ENCODE measurements at places on chromosomes 13 and 19.
A peak's percentile ranks its signal among the peaks of the same experiment; 100 is the strongest.

DNA sequence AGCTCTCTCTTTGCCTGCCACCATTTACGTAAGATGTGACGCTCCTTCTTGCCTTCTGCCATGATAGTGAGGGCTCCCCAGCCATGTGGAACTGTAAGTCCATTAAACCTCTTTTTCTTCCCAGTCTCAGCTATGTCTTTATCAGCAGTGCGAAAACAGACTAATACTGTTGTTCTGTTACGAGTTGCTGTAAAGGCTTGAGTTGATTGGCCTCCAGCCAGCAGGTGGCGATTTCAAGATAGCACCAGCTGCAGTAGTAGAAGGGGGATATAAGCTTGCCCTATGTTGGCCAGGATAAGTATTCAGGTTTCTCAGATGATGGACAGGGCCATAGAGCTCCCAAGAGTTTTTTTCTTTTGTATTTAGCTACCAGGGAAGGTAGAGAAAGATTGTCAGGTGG lies 385.5 kb downstream of the MZT1 start:
- no peak for DNase-seq

DNA sequence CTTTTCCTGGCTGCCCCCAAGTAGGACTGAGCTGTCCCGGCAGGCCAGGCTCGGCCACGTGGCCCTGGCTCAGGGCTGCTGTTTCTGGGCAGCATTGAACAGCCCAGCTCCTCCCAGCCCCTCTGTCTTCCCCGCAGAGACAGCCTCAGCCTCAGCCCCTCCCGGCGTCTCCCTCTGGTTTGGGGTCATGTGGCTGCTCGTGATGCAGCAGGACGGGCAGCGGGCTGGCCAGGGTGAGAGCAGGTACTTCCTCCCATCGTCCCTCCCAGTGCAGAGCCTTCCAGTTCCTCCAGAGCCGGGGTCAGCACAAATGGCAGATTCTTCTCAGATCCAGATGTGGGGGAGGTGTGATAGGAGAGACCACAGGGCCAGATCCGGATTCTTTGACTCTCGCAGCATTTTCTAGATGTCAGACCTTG lies 114.6 kb downstream of the KDM4B start:
- no peak for DNase-seq

DNA sequence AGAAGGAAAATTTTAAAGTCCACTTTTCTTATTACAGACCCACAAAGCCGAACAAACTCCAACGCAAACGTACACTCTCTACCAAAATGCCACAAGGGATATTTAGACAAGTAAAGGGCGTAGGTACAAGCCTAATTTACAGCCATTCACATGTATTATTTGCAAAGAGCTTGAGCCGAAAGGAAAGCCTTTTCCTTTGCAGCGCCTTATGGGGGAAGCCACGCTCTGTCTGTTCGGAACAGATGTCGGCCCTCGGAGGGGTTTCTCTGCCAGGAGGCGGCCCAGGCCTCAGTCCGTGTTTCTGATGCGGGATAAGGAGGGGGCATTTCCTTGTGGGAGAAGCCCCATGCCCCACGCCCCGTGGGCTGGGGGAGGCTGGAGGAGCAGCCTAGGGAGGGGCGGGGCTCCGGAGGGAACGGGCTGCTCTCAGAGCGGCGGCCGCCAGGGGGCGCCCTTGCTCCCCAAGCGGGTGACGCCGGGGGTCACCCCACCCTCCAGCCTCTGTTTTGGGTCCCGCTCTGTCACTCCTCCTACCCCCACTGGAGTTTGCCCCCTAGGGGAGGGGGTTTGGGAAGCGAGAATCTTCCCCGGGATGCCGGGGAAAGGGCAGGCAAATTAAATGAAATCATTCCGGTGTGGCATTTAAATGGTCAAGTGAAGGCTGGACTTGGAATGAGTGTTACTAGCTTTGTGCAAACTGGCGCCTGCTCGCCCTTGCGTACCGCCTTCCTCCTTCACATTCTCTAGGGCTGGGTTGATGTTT lies 2.9 kb downstream of the HTR2A start:
- peak; percentile 42 for DNase-seq

DNA sequence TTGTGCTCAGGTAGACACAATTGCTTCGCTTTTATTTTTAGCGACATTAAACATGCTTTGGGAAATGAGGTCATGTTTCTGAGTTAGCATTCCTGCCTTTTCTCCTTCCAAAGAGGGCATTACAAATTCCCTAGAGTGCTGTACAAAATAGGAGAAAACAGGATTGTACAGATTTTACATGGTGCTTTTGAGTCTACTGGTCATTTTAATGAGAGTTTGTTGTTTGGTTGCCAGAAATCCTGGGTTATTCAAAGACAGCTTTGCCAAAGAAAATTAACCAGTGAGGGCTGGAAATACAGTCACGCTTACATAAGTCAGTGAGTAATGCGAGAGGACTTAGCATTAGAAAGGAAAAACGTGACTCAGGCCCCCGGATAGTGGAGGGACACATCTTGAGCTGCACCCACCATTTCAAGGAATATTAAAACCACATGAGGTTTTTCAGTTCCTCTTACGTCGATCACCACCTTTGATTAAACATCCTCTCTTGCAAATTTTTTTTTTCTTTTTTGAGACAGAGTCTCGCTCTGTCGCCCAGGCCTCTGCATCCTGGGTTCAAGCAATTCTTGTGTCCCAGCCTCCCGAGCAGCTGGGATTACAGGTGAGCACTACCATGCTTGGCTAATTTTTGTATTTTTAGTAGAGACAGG lies 55.4 kb downstream of the SACS start:
- peak; percentile 63 for DNase-seq

GRCh38 chr19:17555929-17556813 lies 722 bp downstream of the COLGALT1 start:
- DNase-seq: peak; percentile 39

- DNase-seq: no peak
These were observed 19.6 kb downstream of the FUZ start for GRCh38 chr19:49793561-49793840.

DNA sequence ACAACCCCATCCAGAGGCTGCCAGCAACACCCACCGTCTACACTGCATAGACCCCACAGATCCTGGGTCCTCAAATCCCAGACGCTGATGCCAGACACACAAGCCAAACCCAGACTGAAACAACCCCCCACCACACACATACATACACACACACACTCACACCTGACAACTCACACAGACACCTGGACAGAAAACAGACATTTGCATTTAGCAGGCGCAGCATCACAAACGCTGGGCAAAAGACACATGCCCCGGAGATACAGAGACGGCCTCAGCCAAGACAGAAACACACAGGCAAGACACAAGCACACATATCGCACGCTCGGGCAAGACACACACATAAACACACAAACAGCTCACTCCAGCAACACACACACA lies 1.3 kb downstream of the BBC3 start:
- DNase-seq: peak; percentile 31

- no peak for DNase-seq
These were observed 16.4 kb upstream of the WASF3 start for GRCh38 chr13:26541041-26541440.

GRCh38 chr19:42555801-42556200 lies 27.5 kb upstream of the CEACAM1 start:
- no peak for DNase-seq

DNA sequence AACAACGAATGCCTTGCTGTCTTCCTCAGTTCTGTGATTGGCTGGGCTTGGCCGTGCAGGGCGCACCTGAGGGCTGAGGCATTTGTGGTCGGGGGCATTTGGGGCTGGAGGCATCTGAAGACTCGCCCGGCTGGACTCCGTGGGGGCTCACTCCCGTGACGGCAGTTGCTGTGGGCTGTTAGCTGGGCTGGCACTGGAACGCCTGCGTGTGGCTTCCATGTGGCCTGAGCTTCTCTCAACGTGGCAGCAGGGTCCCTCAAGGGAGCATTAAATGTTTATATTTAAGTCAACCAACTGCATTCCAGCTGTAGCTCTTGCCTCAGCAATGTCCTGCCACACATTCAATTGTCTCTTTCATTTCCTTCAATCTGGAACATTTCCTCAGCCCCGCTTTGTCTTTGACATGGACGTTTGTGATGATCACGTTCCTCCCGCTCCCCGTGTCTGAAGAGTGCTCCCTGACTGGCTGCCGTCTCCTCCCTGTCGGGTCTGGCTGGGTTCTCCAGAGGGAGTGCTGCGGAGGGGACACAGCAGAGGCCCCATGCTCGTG lies 21.0 kb downstream of the CCDC8 start:
- DNase-seq: no peak

All from CD4-positive, alpha-beta T cell treated with Interleukin-4 for 1 hour (primary cell).